ENCODE measurements at places on chromosomes 6 and 20. TPM values are rescaled to one million over a fixed set of nuclear protein-coding genes. Genes with fewer than 3 reads are reported as not detected.

GNAS-AS1 gene
- total RNA-seq, result 6.1 TPM

IP6K3 gene
- total RNA-seq, result not detected

GRCh38 chr20:21303872-21304586, 898 bp downstream of the XRN2 start:
- H3K27ac ChIP-seq, result peak overlapping the region; percentile 99
- H3K4me3 ChIP-seq, result peak overlapping the region; percentile 95
- peaks cover 6% of the 10 kb centered on the region for H3K27me3 ChIP-seq
- H3K4me1 ChIP-seq, result peaks cover 23% of the 10 kb centered on the region

GRCh38 chr6:39649996-39650395, 75.2 kb downstream of the KIF6 start:
- H3K27ac ChIP-seq, result no peak overlapping the region
- H3K4me3 ChIP-seq, result no peak overlapping the region
- no peaks in the 10 kb centered on the region for H3K36me3 ChIP-seq
- no peak for DNase-seq
- H3K27me3 ChIP-seq, result no peaks in the 10 kb centered on the region

- peaks cover 3% of the 10 kb centered on the region for H3K4me1 ChIP-seq
- H3K27me3 ChIP-seq, result peaks cover 33% of the 10 kb centered on the region
- H3K27ac ChIP-seq, result no peak overlapping the region
Observed at GRCh38 chr20:38873050-38873581, 53.1 kb upstream of the FAM83D start.

FAM210B gene
- 58.3 TPM for total RNA-seq

NKX2-2 gene
- total RNA-seq, result 15.4 TPM

SLC17A2 gene
- total RNA-seq, result 0.21 TPM

GRCh38 chr20:13930281-13930680, 60.1 kb downstream of the SEL1L2 start:
- DNase-seq, result no peak
- H3K36me3 ChIP-seq, result no peaks in the 10 kb centered on the region
- H3K27ac ChIP-seq, result no peak overlapping the region
- no peaks in the 10 kb centered on the region for H3K27me3 ChIP-seq
- H3K4me3 ChIP-seq, result no peak overlapping the region
- no peaks in the 10 kb centered on the region for H3K4me1 ChIP-seq

BLTP3A gene
- total RNA-seq, result 16.1 TPM

NHLRC1 gene
- 3.5 TPM for total RNA-seq

DNA sequence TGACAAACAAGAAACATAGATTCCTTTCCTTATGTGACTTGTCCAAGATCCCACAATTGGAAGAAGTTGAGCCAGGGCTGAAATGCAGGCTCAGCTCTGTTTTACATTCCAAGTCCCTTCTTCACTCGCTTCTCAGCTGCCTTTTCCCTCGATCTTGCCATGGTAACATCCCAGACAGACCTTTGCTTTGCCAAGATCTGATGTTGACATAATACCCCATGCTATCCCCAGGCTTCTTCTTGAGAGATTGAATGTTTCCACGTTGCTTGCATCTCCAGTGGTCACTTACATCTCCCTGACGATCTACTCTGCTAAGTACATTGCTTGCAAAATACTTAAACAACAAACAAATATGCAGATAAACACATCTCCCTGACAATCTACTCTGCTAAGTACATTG, 63.5 kb downstream of the TBXT start:
- H3K27ac ChIP-seq, result no peak overlapping the region
- no peaks in the 10 kb centered on the region for H3K4me1 ChIP-seq
- DNase-seq, result no peak
- H3K36me3 ChIP-seq, result no peaks in the 10 kb centered on the region
- H3K27me3 ChIP-seq, result peaks cover 38% of the 10 kb centered on the region

GRCh38 chr20:36181934-36182603, 27.5 kb downstream of the EPB41L1 start:
- no peaks in the 10 kb centered on the region for H3K4me1 ChIP-seq
- H3K36me3 ChIP-seq, result peaks cover 17% of the 10 kb centered on the region
- no peak overlapping the region for H3K27ac ChIP-seq
- no peaks in the 10 kb centered on the region for H3K27me3 ChIP-seq
- H3K4me3 ChIP-seq, result no peak overlapping the region

DOP1A gene
- total RNA-seq, result 30.1 TPM

GRCh38 chr20:6045566-6045965, 8.3 kb downstream of the LRRN4 start:
- peaks cover 13% of the 10 kb centered on the region for H3K27me3 ChIP-seq
- H3K4me3 ChIP-seq, result no peak overlapping the region
- no peak overlapping the region for H3K27ac ChIP-seq
- DNase-seq, result no peak

- no peak for DNase-seq
- H3K36me3 ChIP-seq, result no peaks in the 10 kb centered on the region
- no peak overlapping the region for H3K27ac ChIP-seq
- no peaks in the 10 kb centered on the region for H3K4me1 ChIP-seq
- no peak overlapping the region for H3K4me3 ChIP-seq
Observed at GRCh38 chr6:95084867-95085266, 492.5 kb upstream of the MANEA start.

- H3K36me3 ChIP-seq, result peaks cover 32% of the 10 kb centered on the region
- no peak overlapping the region for H3K27ac ChIP-seq
- H3K27me3 ChIP-seq, result no peaks in the 10 kb centered on the region
Observed at GRCh38 chr6:159989492-159990480, 20.9 kb downstream of the IGF2R start.

- H3K27ac ChIP-seq, result no peak overlapping the region
- H3K36me3 ChIP-seq, result no peaks in the 10 kb centered on the region
- no peaks in the 10 kb centered on the region for H3K4me1 ChIP-seq
- no peak for DNase-seq
- no peak overlapping the region for H3K4me3 ChIP-seq
Observed at GRCh38 chr6:16824845-16825685, 63.8 kb upstream of the ATXN1 start.

DNA sequence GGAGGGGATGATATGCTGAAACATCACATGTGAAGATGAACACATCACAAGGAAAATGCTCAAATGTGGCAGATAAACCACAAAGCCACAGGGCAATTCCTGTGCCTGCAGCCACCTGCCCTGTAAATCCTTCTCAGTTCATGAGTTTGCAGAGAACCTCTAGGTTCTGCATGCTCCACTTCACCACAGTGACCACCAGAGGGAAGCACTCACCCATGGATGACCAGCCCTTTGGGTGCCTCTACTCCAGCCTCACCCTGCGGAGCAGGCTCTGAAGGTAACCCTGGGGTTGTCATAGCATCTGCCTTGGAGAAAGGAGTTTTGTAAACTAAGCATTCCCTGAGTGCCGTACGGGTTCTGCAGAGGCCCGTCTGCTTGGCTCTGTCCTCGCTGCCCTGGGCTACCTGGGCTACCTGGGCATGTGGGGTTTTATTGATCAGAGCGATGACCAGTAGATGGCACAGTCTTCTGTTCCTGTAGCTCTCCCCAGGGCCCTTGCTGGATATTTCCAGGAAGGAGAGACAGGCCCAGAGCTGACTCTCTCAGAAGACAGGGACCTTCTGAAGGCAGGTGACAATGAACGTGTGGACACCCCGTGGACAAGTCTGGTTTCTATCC, 31.7 kb upstream of the CST1 start:
- DNase-seq, result no peak
- no peaks in the 10 kb centered on the region for H3K4me1 ChIP-seq
- no peak overlapping the region for H3K4me3 ChIP-seq
- no peaks in the 10 kb centered on the region for H3K36me3 ChIP-seq

MYT1 gene
- 4.9 TPM for total RNA-seq

GPR63 gene
- 4.2 TPM for total RNA-seq

DNA sequence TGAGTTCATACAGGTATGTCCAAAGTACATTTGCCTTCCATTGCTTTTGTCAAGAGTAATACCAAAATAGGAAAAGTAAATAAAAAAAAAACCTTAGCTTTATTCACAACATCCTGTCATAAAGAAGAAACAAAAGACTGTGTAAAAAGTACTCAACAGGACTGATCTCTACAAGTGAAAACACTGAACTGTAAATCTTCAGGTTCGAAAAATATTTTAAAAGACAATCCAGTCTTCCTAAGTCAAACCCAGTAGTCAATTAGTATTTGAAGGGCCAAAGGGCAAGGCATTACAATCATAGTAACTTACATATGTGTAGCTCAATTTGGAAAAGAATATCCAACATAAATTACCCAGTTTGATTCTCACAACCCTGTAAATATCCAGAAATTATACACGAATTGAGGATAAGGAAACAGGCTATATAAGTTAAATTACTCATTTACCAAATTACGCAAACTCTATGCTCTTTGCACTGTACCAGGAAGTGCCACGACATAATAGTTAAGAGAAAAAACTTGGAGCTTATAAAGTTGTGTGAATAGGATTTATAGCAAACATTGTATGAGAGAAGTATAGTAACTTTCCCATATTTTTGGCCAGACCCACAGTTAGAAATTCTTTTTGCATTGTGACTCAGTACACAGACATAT, 21.2 kb downstream of the PTPRK start:
- no peak for DNase-seq
- peaks cover 21% of the 10 kb centered on the region for H3K4me1 ChIP-seq
- no peaks in the 10 kb centered on the region for H3K36me3 ChIP-seq
- H3K27me3 ChIP-seq, result no peaks in the 10 kb centered on the region
- H3K4me3 ChIP-seq, result no peak overlapping the region
- no peak overlapping the region for H3K27ac ChIP-seq

DNA sequence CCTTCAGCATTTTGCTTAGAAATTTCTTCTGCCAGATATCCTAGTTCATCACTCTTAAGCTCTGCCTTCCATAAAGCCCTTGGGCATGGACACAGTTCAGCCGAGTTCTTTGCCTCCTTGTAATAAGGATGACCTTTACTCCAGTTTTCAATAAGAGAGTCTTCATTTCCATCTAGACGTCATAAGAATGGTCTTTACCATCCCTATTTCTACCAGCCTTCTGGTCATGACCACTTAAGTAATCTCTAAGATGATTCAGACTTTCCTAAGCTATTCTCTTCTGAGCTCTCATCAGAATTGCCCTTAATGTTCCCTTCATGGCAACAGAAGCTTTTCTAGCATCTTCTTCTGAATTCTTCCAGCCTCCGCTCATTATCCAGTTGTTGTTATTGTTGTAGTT, 126.1 kb downstream of the TFAP2C start:
- H3K36me3 ChIP-seq, result no peaks in the 10 kb centered on the region
- no peak for DNase-seq
- peaks cover 2% of the 10 kb centered on the region for H3K27me3 ChIP-seq
- H3K4me3 ChIP-seq, result no peak overlapping the region
- peaks cover 4% of the 10 kb centered on the region for H3K4me1 ChIP-seq

DNA sequence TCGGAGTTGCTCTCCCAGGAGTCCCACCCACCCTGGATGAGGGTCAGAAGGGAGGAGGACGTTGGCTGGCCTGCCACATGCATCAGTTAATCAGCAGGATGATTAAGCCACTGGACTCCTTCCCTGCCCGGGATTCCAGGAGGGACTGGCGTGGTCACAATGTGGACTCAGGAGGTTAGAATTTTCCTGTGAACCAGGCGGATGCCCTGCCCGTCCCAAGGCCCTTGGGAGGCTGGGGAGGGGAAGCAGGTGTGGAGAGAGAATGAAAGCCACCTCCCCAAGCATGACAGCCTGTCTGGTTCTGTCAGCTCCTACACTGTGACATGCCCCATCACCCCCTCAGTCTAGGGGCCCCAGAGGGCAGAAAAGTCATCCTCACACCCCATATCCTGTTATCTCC, 11.6 kb upstream of the ITPR3 start:
- H3K4me3 ChIP-seq, result no peak overlapping the region
- H3K36me3 ChIP-seq, result no peaks in the 10 kb centered on the region
- no peak for DNase-seq

DNA sequence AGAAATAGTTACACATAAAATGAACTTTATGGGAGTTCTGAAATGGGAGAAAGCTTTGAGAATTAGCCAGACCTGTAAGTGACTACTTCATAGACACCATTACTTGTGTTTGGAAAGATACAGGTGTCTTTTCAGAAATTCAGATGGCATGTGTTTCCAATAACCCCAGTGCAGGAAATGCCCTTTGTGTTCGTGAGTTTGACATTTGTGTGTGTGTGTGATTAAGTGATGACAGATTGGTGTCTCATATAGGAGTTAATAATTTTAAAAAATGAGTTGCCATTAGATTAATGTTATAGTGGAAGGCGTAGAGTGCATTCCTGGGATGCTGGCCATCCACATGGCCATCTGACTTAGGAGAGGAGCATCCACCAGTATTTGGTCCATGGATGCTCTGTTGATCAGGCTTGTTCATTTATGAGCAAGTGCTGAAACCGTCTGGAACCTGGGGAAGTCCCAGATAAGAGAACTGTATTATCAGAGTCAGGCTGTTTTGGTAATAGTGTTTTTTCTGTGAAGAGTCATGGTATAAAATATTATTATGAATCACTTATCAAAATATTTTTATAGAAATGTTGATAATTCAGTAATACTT, 3.1 kb downstream of the STK4 start:
- no peak for DNase-seq
- no peaks in the 10 kb centered on the region for H3K27me3 ChIP-seq
- no peak overlapping the region for H3K4me3 ChIP-seq

PRDM1 gene
- total RNA-seq, result 15.5 TPM

DUSP15 gene
- 9.1 TPM for total RNA-seq

GRIK2 gene
- total RNA-seq, result 4.8 TPM

OR2J3 gene
- not detected for total RNA-seq

DNA sequence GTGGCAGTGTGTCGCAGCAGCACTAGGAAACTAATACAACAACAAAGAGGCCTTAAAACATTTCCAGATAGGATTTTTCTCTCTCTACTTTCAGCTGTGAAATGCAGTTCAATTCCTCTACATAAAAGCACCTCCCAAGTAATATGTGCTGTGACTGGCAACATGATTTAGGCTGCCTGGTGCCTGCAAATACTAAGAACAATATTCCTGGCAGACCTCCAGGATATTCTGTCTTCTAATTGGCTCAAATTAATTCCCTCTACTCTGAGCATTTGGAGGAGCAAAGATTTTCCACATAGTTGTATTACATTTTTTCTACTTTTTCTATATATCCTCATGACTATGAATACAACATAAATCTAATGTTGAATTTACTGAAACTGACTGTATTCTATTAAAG, 33.2 kb downstream of the SCGN start:
- H3K4me3 ChIP-seq, result no peak overlapping the region
- H3K27me3 ChIP-seq, result no peaks in the 10 kb centered on the region
- no peak overlapping the region for H3K27ac ChIP-seq
- H3K4me1 ChIP-seq, result no peaks in the 10 kb centered on the region
- no peaks in the 10 kb centered on the region for H3K36me3 ChIP-seq

VSX1 gene
- not detected for total RNA-seq

C6orf15 gene
- total RNA-seq, result not detected

All from type B pancreatic cell (in vitro differentiated cells).